NCI-H2227 treated with DMSO at 0.1 percent for 48 hours (cell line): ENCODE measurements at places on chromosomes 13 and 19.

GRCh38 chr13:20217168-20217567, 15.0 kb downstream of the GJB6 start:
- no peak for DNase-seq

DNA sequence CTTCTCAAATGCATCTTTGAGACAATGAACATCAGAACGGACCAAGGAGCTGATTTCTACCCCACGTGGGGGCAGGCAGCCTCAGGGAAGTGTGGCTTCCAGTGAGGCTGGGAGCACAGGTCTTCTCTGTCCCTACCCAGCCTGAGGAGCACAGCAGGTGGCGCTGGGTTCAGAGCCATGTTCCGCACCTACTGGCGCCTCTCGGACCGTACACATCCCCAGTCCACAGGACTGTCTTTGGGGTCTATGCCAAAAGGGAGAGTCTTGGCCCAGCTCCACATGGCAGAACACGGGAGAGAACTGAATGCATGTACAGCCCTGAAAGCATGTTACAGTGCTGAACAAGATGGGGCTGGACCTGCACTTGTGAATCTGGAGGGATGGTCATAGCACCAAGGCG, 22.6 kb downstream of the SUGP1 start:
- no peak for DNase-seq

GRCh38 chr13:108323031-108323430, 53.5 kb downstream of the TNFSF13B start:
- no peak for DNase-seq

GRCh38 chr13:80074811-80075210, 266.1 kb downstream of the SPRY2 start:
- DNase-seq: no peak

DNA sequence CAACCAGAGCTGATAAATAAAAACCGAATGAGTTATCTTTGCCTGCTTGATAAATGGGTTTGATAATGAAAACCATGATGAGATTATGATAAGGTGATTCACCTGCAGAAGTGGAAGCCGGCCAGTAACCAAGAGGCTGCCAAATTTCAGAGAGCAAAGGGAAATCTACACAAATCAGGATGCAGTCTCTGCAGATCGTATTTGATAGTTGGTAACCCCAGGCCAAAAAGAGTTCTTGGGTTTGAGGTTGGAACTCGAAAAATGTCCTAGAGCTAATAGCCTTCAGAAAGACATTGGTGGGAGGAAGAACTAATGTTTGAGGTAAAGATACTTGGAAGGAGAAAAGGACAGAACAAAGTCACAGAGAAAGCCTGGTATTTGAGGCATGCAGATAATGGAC, 9.6 kb upstream of the LATS2 start:
- DNase-seq: no peak

- DNase-seq: no peak
Measured at GRCh38 chr13:98495627-98496478, 81.1 kb downstream of the STK24 start.

DNA sequence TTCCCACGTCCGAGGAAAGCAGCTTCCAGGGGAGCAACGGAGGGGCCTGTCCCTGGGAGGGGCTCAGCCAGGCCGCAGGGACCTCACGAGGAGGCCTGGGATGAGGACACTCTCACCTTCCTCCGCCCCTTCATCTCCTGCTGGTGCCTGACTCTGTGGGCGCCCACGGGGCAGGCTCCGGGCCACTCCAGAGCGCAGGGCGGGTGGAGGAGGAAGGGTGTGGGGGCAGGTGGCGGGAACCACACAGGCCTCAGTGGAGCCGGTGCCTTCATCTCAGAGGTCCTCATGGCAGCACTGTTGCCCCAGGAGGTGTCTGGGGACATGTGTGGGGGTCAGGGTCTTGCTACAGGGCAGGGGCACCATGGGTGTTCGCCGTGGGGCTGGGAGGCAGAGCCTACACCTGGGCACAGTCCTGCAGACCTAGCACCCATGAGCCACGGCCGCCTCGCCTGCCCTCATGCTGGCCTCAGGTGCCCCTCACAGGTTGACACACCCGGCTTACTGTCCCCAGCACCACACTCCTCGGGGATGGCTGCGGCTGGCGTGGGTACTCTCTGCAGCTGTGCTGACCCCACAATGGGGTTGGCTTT, 10.1 kb upstream of the TMEM255B start:
- no peak for DNase-seq

DNA sequence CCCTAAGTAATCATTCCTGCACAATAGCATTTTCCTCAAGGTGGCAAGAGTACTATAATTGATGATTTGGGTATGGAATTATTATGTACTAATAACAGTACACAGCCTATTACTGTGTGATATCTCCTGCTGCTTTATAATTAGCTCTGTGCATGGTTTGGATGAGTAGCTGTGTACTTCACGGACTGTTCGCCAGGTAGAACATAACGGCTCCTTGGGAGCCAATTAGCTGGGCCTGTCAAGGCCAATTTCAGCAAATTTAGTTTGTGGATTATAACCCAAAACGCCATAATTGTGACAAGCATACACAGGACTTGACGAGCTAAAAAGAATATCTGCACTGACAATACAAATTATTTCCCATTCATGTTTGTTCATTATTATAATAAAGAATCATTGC, 1584.2 kb downstream of the SLITRK1 start:
- DNase-seq: no peak

DNA sequence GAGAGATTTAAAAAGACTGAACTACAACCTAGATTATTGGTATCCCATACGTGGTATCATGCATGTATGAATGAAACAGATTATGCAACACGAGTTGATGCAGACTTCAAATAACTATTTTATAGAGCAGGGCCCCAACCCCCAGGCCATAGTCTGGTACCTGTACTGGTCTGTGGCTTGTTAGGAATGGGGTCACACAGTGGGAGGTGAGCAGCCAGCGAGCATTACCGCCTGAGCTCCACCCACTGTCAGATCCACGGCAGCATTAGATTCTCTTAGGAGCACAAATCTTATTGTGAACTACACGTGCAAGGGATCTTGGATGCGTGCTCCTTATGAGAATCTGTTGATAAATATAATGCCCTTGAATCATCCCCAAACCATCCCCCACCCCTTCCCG, 320.2 kb downstream of the TBC1D4 start:
- no peak for DNase-seq

DNA sequence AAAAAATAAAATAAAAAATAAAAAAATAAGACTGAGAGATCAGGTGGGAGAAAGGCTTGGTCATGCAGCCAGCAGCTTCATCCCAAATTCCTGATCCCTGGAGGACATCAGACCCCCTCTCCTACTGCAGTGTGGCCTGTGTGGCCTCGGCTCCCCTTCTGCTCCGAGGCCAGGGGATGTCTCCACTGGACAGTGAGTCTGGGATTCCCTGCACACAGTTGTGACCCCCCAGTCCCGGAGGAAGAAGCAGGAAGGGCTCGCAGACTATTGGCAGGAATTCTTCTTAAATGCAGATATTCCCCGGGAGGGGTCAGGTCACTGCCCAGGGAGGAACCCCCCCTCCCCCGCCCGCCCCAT, 41.9 kb downstream of the ZNF627 start:
- no peak for DNase-seq

DNA sequence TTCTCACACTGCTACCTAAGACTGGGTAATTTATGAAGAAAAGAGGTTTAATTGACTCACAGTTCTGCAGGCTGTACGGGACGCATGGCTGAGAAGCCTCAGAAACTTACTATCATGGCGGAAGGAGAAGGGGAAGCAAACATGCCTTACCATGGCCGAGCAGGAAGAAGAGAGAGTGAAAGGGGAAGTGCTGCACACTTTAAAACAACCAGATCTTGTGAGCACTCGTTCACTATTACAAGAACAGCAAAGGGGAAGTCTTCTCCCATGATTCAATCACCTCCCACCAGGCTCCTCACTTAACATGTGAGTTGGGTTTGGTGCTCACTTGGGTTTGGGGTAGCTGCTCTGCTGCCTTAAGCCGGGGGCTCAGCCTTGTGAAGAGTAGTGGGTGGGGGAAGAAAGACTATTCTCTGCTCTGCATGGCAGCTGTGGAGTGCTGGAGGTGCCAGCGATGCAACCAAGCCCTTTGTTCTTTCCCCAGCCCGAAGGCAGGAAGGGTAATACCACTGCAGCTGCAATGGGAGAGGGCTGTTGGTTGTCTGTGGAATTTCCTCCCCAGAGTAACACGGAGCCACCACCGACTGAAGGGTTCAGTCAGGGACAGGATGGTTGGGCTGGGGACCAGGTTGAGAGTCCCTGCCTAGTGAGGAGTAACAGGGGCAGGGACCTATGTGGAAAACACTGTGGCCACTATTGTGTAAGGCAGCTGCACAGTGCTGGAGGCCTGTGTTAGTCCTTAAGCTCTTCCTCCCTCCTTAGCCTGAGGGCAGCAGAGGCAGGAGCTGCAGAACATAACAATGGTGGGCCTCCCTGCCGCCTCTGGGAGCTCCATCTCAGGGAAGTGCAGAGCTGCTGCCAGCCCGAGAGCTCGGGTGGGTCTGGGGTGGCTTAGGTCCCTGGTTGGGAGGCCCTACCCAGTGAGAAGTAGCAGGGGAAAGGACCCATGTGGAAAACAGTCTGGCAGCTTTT, 1262.5 kb downstream of the EFNB2 start:
- DNase-seq: no peak

GRCh38 chr13:33033051-33033812, 17.0 kb downstream of the KL start:
- DNase-seq: no peak

DNA sequence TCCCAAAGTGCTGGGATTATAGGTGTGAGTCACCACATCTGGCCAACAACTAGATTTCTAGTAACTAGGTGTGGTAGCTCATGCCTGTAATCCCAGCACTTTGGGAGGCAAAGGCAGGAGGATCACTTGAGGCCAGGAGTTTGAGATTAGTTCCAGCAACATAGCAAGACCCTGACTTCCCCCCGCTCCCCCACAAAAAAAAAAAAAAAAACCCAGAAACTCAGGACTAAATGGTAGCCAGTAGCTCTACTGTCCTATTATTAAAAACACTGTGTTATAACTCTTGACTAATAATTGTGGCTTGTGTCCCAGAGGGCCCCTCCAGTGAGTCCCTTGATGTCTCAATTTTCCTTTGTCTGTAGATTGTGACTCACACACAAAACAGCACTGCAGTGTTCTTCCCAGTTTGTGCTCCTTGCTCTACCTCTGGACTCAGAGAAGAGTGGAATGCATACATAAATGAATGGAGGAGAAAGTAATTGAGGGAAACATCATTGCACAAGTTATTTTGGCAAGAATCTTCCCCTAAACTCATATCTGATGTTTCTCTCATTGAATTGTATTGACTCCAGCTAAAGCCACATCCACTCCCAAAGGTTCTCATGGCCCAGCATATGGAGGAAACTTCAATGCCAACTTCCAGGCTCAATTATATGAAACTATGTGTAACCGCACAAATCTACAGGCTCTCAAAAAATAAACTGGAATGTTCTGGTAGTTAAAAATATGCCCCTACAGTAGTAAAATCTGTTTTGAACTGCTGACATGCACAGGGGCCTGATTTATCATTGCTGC, 8.8 kb downstream of the TPT1 start:
- DNase-seq: no peak

DNA sequence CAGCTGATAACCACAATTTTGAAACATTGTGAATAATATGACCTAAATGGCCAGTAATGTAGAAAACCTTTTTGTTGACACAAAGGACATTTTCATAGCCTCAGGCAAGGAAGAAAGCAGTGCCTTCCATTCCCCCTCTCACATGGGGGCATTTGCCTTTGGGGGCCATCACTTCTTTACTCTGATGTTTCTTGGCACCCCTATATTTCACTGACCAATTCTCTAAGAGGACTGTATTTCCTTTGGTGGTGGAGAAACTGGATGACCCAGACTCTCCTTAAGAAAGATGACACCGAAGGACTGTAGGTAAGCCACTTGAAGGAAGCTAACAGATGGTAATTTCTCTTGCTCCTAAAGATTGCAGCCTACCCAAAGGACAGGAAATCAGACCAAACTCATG, 254.6 kb downstream of the DCLK1 start:
- no peak for DNase-seq

DNA sequence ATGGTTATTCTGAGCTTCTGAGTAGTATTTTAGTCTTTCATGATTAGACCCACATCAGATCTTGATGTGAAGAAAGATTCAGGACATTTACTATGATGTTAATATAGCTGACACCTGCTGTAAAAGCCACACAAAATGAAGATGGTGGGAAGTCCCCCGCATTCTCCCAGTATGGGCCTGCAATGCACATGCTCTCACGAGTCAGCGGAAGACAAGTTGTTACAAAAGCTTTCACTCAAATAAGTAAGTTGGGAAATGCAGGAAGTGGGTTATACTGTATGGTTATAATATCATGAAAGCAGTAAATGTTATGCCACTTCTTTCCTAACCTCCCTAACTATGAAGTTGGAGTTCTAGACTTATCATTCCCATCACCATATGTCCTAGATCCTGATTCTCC, 171.9 kb downstream of the KLF5 start:
- DNase-seq: no peak

GRCh38 chr19:40582467-40582866, 5.8 kb downstream of the SHKBP1 start:
- no peak for DNase-seq

DNA sequence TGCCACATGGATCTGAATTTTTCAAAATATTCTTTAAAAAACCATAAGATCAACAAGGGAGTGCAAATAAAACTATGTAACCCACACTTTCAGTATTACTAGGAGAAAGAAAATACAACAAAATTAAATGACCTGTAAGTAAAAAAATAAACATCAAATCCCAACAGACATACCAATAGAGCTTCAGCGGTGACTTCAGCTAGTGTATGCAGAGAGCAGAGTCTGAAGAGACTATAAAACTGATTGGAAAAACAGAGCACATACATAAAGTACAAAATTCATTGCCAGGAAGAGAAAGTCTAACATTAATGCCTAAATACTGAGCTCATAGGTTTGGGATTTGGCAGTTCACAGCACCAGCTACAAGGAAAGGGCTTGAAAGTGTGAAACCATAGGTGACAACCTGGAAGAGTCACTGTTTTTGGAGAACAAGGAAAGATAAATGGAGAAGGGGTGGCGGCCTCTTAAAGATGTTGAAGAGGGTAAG, 291.1 kb downstream of the LMO7 start:
- no peak for DNase-seq

DNA sequence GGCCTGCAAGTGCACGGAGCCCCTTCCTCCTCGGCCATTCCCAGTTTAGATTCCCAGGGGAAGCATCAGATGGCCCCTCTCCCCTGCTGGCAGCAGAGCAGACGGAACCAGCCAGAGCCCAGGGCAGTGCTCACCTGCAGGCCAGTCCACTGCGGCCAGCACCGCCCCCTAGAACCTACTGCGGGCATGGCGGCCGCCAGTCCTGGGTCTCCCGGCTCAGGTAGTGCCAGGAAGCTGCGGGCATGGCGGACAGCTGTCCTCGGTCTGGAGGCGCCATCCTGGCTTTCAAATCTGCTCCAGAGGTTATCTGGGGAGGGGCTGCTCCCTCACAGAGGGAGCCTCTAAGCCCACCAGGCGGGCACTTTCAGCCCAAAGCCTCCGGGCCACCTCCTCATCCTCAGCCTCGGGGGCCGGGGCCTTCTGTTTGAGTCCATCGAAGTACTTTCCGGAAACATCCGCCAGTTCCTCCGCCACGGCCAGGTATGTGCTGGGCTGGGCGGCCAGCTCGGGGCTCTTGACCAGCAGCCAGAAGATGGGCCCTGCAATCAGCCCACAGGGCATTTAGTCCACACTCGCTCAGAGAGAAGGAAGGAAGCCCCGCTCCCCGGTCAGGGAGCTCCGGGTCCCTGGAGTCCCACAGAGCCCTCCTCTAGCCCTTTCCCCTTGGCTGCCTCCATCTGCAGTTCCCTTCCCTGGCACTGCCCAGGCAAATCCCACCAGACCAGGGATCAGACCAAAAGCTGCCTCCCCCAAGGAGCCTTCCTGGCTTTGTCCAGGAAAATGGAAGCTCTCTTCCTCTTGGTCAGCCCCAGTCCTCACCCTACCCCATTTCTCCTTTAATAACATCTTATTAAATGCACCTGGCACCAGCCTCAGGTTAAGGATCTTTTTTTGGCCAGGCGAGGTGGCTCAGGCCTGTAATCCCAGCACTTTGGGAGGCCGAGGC, 7.0 kb upstream of the GP6 start:
- no peak for DNase-seq
